ENCODE measurements at places on chromosomes 11 and 22. TPM values are rescaled to one million over a fixed set of nuclear protein-coding genes. Genes with fewer than 3 reads are reported as not detected.

SNU13 gene
- 155 TPM for polyA plus RNA-seq

DNA sequence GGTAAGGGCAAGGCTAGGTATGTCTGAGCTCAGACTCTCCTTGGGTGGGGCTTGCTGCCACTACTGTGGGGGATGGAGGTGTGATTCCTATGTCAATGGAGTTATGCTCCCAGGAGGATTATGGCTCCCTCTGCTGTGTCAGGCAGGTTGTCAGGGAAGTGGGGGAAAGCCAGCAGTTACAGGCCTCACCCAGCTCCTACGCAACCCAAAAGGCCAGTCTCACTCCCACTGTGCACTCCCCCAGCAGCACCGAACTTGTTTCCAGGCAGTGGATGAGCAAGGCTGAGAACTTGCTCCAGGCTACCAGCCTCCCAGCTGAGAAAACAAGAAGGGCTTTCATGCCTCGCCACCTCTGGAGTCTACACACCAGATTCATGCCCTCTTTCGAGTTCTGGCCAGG is 18.2 kb downstream of the C11orf91 start:
- DNase-seq: no peak

PRCP gene
- 261 TPM for polyA plus RNA-seq

DNA sequence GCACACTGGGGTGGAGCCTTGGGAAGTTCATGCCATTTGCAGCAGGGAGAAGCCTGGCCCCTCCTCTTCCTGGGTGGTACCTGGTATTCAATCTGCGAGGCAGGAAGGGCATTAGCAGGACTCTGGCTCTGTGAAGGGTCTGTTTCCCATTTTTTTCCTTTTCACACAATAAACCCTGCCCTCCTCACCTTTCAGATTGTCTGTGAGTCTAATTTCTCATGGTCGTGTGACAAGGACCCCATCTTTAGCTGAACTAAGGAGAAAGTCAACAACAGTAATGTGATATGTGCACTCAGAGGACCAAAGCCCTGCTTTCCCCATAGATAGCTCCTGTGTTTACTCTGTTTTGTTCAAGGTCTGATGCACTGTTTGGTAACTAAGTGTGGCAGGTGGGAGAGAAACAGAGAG is 26.6 kb upstream of the CASP4 start:
- no peak for DNase-seq

DNA sequence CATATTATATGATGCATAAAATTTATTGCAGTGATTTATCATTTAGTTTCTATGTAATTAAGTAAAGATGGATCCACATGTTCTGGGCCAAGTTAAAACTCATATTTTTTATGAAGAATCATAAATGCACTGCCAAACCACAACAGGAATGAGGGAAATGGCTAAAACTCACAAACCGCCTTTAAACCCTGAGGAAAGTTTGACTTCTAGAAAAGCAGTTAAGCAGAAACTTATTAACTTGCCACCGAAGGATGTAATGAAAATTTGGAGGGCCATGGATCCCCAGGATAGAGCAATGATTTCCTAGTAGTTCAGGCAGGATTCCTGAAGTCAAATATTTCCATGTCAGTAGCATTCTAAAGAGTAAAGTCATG is 218.3 kb upstream of the CTSC start:
- no peak for DNase-seq

DNA sequence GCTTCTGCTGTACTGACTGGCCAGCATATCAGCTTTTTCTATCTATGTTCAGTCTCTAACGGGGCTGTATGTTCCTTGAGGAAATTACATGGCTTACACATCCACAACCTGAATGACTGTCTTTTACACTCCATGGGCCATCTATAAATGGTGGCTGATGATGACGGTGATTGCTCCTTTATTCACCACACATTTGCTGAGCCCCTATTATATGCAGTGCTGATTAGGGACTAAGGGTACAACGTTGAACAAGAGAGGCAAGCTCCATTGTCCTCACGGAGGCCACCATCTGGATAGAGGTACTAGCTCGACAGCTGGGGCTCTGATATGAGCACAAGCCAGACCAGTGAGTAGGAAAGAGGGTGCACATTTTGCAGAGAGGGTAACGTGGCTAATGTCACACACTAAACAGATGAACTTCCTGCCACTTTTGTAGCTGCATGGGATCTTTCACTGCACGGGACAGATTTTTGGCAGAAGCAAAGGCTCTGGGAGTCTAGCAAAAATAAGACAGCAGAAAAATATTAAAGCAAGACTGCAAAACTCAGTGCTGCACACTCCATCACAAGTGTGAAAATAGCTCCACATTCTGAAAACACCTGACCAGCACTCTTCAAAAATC is 30.6 kb downstream of the DRD2 start:
- no peak for DNase-seq

TMEM191C gene
- 2.1 TPM for polyA plus RNA-seq

Data from right lung (tissue), 10 donors.